Left cardiac atrium (tissue), 4 donors: ENCODE measurements at places on chromosomes 16 and 17. TPM values are rescaled to one million over a fixed set of nuclear protein-coding genes. Genes with fewer than 3 reads are reported as not detected.

The NXPH3 gene
- total RNA-seq = 3.6 TPM

The HEATR3 gene
- total RNA-seq = 13.1 TPM

The LGALS3BP gene
- 448 TPM for total RNA-seq

The HAGH gene
- total RNA-seq = 113 TPM

The RNU2-1 gene
- total RNA-seq = 12,300 TPM

The SPATA32 gene
- total RNA-seq = not detected

The LGALS9B gene
- total RNA-seq = not detected

The NPIPB9 gene
- not detected for total RNA-seq

The CLEC10A gene
- 6.6 TPM for total RNA-seq

GRCh38 chr17:60676758-60677307 is 818 bp upstream of the BCAS3 start:
- DNase-seq = no peak

- DNase-seq = no peak
These were observed 90.9 kb downstream of the SPAG9 start for GRCh38 chr17:51029568-51030463.

GRCh38 chr16:29806099-29806579 is at the start of gene MAZ:
TSS of gene MAZ (plus strand) at chr16:29806529. CDS start at chr16:29806702, 173 bp downstream.
- DNase-seq = no peak

- no peak for DNase-seq
These were observed 10.4 kb downstream of the C16orf46 start for GRCh38 chr16:81066681-81067080.

GRCh38 chr17:34647511-34647910 is 68.1 kb downstream of the TMEM132E start:
- no peak for DNase-seq

GRCh38 chr17:17387017-17387497 is 83.9 kb downstream of the NT5M start:
- DNase-seq = no peak

DNA sequence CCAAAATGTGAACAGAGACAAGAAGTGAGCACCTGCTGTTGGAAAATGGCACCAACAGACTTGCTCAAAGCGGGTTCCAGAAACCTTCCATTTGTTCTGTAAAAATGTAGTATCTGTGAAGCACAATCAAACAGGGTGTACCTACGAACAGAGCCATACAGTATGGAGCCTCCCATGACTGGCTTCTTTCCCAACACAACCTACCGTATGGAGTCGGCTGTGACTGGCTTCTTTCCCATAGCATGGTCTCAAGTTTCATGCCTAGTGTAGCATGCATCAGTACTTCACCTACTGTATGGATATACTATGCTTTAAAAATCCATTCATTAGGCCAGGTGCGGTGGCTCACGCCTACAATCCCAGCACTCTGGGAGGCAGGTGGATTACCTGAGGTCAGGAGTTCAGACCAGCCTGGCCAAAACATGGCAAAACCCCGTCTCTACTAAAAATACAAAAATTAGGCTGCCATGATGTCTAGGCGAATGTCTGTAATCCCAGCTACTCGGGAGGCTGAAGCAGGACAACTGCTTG is 26.2 kb downstream of the YWHAE start:
- DNase-seq = no peak

GRCh38 chr17:7313088-7313889 is 1.9 kb downstream of the GPS2 start:
- DNase-seq = peak; percentile 15

DNA sequence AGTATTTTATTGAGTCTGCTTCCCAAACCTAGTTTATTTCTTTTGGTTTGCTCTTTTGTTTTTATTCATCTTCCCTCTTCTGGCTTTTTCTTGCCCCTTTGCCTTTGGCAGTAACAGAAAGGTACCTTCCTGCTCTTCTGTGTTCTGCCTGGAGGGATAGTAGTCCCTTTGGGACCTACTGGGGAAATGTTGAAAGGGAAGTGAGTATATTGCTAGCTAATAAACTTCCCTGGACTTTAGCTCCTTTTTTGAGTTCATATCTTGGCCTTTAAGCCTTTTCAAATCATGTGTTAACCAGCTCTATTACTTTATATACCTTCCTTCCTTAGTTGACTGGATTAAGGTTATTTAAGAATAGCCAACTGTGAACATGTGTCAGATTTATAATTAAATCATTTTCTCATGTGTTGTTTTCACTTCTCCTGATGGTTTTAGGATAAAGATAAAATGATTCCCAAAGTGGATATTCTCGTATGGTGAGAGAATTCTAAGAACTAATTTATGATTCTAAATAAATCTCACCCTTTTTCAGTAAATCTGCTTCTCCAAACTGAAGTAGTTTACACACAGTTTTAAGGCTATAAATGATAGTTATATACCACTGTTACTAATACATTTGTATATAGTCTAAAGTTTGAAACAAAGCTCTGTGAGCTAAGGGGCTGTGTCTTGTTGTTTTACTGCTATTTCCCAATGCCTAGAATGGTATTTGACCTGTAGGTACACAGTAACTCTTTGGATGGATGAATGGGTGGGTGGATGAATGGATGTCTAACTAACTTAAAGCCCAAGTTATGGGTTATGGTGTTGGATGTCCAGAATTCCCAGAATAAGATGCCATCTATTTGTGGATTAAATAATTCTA is 45.7 kb downstream of the OMG start:
- no peak for DNase-seq

GRCh38 chr17:20262226-20263114 is 204.9 kb downstream of the LGALS9B start:
- no peak for DNase-seq

DNA sequence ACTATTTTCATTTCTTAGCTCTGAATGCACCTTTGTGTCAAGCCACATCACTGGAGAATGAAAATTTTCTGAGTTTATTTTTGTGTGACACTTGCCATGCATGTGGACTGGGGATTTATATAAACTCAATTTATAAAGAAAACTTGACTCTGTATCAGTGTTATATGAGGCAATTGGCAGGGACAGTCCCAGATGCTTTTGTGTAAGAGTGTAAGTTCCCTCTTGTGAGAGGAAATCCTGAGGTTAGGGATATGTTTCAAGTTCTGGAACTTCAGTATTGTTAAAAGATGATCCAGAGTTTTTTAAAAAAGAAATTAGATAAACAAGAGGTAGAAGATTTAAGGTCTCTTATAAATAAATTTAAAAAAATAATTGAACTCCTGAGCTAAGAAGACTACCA is 10.9 kb upstream of the CCL8 start:
- DNase-seq = no peak

DNA sequence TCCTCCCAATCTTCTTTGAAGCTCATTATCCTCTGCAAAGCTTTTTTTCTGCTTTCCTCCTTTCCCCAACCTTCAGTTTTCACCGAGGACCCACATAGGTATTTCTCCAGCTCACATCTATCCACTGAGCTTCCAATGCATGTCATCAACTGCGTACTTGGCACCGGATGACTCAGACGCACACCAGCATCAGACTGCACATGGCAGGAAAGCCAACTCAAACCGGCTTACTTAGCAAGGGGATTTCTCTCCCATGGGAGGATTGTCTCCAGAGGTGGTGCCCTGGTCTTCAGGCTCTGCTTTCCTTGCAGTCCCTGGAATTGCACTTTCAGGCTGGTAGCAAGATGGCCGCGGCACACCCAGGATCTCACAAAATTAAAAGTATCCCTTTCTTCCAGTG is 1.7 kb upstream of the AKTIP start:
- no peak for DNase-seq

- no peak for DNase-seq
These were observed 19.3 kb upstream of the MNT start for GRCh38 chr17:2420176-2420575.

- peak; percentile 10 for DNase-seq
These were observed 4.0 kb downstream of the CEMP1 start for GRCh38 chr16:2527071-2527783.

- peak; percentile 71 for DNase-seq
These were observed 137.4 kb upstream of the COX10 start for GRCh38 chr17:13931800-13932460.

DNA sequence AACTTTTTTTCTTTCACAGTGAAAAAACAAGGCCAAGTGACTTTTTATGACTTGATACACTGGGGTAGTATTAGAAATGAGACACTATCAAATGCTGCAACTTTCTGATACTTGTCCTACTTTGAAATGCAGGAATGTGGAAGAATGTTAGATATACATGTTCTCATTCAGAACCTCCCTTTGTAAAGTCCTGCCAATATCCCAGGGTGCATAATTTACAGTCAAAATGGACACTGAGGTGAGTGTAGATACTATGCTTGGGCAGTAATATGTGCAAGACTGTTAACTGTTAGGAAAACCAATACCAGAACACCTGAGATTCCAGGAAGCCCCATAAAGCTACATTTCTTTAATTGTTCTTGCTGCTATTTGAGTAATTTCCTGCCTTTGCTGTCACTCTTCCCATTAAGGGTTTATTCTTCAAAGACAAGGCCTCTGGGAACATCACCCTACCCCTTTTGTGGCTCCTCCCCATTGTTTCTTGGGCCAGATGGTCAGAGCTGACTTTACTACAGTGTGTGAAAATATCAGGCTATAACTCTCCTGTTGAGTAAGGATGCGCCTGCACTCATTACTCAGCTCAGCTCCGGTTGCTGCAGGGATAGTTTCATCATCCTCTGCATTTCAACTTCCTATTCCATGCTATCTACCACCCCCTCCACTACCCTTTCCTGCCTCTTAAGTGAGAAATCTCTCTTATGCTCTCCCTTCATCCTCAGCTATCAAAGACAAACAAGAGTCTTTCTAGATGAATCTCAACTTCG is 48.7 kb downstream of the TMEM100 start:
- DNase-seq = no peak

- DNase-seq = peak; percentile 58
These were observed 421 bp downstream of the STAT3 start for GRCh38 chr17:42387661-42388380.

DNA sequence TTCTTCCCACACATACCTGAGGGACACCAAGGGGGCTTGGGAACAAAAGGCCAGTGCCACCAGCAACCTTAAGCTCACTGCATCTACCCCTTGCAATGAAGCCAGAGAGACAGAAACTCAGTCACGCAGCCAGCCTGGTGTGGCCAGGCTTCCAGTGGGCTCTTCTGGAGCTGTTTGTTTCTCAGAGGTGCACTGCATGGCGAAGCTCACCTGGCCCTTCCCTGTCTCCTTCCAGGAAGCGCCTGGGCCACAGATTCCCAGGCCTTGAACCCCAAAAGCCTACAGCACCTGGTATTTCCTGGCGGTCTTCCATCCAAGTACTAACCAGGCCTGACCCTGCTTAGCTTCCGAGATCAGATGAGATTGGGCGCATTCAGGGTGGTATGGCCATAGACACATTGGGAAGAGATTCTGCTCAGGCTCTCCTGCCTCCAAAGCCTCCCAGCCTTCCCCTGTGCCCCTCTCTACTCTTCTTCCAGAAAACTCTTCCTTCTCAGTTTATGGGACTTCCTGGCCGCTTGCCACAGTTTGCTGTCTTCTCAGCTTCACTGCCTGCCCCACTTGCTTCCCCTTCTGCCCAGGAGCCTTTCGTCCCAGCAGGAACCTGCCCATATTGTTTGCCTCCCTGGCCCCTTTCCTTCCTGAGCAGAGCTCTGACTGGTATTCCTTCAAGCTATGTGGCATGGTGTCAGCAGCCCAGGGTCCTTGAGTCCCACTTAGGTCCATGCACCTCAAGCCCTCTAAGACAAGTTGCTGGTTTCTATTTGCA is 1.6 kb downstream of the CISD3 start:
- no peak for DNase-seq

DNA sequence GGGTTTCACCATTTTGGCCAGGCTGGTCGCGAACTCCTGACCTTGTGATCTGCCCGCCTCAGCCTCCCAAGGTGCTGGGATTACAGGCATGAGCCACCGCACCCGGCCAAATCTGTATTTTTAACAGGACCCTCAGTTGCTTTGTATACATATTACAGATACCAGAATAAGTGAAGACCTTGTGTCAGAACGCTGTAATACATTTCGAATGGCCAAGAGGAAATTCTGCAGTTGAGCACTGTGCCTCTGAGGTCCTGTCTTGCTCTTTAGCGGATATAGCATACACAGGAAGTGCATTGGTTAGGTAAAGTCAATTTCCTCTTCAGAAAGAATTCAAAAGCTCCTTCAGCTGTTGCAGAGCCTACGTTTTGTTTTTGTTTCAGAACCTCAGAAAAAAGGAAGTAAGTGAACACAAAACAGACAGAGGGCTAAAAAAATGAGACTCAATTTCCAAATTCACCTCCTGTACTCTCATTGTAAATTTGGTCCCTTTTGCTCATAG is 15.7 kb downstream of the CRLF3 start:
- no peak for DNase-seq

DNA sequence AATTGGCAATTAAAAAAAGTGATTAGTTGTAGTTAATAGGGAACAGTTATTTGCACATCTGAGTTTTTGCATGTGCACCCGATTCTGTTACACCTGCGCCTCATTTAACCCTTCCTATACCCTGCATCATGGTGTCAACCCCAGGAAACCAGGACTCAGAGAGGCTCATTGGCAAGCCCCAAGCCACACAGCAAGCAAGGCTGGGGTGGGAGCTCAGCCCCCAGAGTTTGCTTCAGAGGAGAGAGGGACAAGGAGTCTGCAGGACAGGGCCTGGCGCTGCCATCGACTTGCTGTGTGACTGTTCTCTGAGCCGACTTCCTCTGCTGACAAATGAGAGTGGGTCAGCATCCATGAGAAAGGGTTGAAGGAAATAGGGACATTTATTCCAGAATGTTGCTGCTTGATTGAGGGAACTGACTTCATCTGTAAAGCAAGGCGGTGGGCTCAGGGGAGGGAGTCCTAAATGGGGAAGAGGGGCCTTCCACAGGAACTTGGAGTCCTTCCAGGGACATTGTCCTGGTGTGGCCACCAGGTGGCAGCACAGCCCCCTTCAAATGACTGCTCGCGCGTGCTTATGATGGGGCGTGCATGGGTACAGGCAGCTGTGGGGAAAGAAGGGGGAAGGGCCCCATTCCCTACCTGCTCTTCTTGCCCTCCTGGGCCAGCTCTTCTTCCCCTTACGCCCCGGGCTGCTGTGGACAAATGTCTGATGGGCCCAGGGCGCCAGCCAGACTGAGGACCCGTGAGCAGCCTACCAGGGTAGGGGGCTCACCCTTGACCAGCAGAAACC is 51.6 kb downstream of the NT5M start:
- peak; percentile 70 for DNase-seq

DNA sequence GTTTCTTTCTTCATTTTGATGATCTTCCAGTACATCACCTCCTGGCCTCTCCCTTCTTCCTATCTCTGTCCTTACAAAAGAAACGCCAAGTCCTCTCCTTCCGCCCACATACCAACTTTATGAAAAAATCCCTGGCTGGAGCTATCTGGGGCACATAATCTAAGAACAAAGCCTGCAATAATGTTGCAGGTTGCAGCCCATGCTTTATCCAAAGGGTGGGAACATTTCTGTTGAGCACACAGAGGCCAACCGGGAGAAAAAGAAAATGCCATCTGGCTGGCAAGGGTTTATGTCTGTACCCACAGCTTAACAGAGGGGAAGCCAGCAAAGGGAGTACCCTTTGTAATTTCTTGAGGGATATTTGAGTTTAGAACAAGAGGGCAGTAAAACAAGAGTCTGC is 409.6 kb downstream of the SOX9 start:
- DNase-seq = no peak

DNA sequence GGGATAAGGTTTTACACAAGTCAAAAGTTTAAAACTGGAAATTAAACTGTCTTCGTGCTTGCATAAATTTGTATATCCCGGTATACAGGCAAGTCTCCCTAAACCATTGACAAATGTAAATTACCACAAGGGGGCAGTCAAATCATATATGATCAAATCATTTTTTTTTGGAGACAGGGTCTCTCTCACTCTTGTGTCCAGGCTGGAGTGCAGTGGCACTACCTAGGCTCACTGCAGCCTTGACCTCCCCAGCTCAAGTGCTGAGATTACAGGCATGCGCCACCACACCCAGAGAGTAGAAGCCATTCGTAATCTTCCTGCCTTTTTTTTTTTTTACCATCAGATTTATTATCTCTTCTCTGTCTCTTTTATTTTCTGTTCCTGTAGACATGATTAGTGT is 18.5 kb downstream of the TOP2A start:
- no peak for DNase-seq
